Muscle of leg (tissue), 16 donors: ENCODE measurements at places on chromosomes 6 and 20. TPM values are rescaled to one million over a fixed set of nuclear protein-coding genes. Genes with fewer than 3 reads are reported as not detected.
A peak's percentile ranks its signal among the peaks of the same experiment; 100 is the strongest.

DNA sequence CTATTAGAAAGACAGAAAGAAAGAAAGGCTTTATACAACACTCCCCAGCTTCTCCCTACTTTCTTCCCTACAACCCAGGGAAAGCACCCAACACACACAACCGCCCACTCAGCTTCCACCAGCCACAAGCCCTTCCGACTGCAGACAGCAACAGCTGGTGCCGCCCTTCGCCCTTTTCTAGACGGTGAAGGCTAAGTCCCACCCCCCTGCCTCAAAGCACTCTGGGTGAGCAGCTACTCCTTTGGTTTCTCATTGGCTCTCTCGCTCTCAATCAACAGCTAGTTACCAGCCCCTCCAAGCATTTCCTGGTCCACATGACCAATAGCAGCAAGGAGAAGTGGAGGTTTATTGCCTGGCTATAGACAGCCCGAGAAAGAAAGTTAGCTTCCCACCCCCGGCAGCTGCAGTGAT, 230.1 kb upstream of the MOCS1 start:
- peak; percentile 90 for DNase-seq

The KCNS1 gene
- polyA plus RNA-seq: 0.08 TPM

The SLC17A1 gene
- polyA plus RNA-seq: not detected

The GSTA1 gene
- not detected for polyA plus RNA-seq

- DNase-seq: peak; percentile 35
These were observed 456.9 kb upstream of the ID4 start for GRCh38 chr6:19380293-19380692.

The CCDC170 gene
- polyA plus RNA-seq: 0.41 TPM

DNA sequence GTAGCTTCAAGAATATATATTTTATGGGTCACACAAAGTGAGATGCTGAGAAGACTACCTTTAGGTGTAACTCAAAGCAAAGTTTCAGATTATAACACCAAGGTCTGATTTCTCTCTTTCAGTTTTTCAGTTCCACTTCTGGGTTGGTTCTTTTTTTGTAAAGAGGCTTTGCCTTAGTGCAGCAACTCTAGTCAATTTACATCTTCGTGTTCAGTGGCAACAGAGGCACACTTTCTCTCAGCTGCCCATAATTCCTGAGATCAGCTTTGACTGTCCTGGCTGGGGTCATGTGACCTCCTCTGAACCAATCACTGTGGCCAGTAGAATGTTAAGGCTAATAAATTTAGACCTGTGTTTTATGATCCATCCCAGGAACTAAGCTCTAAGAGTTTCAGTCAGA, 120.2 kb downstream of the TINAG start:
- no peak for DNase-seq

The PSMF1 gene
- 112 TPM for polyA plus RNA-seq

DNA sequence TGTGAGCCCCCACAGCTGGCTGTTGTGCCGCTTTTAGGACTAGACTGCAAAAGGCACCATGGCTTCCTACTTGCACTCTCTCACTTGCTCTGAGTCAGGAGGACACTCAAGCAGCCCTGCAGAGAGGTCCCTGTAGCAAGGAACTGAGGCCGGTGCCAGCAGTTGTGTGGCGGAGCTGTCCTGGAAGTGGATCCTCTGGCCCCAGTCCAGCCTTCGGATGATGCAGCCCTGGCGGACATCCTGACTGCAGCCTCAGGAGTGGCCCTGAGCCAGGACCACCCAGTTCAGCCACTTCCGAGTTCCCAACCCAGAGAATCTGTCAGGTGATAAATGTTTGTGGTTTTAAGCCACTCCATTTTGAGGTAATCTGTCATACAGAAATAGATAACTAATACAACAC, 17.5 kb downstream of the CTCFL start:
- peak; percentile 39 for DNase-seq

DNA sequence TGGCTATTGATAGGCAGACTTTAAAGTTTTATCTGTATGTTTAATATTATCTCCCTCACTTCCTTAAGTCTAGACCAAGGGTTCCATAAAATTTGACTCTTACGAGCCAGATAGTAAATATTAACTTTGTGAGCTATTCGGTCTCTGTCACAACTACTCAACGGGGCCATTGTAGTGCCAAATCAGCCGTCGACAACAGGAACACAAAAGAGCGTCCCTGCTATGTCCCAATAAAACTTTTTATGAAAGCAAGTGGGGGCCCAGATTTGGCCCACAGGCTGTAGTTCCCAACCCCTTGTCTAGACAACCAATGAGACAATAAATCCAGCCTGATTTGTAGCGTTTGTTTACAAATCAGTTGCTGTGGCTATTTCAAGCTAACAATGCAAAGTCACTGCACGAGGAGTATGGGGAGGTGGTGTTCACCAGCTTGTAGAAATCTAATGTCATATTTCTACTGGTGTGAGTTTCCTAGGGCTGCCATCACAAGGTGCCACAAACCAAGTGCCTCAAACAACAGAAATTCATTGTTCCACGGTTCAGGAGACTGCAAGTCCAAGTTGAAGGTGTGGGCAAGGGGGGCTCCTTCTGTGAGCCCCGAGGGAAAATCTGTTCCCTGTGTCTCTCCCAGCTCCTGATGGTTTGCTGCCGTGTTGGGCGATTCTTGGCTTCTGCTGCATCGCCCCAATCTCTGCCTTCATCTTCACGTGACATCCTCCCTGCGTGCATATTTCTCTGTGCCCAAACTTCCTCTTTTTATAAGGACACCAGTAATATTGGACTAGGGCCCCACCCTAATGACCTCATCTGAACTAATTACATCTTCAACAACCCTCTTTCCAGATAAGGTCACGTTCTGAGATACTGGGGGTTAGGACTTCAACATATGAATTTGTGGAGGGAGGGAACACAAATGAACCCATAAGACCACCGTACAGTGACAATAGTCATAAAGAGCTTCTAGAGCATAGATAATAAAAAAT, 356.0 kb upstream of the JARID2 start:
- no peak for DNase-seq

GRCh38 chr6:130140084-130140483, 82.7 kb downstream of the SAMD3 start:
- DNase-seq: no peak

GRCh38 chr6:150634176-150634963, 34.7 kb downstream of the PLEKHG1 start:
- DNase-seq: peak; percentile 84

- no peak for DNase-seq
These were observed 8.4 kb downstream of the CD40 start for GRCh38 chr20:46126440-46127056.

GRCh38 chr6:74899416-74899815, 306.4 kb downstream of the COL12A1 start:
- DNase-seq: no peak

The PHACTR2 gene
- polyA plus RNA-seq: 24.0 TPM

GRCh38 chr20:63441136-63442099, 31.0 kb downstream of the KCNQ2 start:
- no peak for DNase-seq

The CRYBG1 gene
- polyA plus RNA-seq: 2.2 TPM

GRCh38 chr6:13615792-13616120, 621 bp downstream of the NOL7 start:
- DNase-seq: peak; percentile 53

The TRAPPC3L gene
- 0.15 TPM for polyA plus RNA-seq

DNA sequence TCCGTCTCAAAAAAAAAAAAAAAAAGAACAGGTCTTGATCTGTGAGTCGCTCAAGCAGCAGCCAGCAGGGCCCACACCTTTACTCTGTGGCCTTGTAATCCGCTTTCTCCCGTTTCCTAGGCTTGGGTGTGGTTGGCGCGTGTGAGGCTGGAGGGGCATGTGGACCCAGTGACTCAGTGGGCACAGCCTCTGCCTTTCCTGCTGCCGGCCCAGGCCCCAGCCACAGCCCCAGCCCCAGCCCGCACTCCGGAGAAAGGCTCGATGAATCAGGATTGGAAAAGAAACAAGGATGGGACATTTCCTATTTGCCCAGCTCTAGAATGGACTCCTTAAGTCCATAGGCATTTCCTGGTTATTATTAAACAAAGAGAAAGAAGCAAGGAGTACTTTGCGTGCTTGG, 4.3 kb downstream of the BHLHE23 start:
- no peak for DNase-seq
